ENCODE measurements at places on chromosomes 5 and 9. TPM values are rescaled to one million over a fixed set of nuclear protein-coding genes. Genes with fewer than 3 reads are reported as not detected.

DNA sequence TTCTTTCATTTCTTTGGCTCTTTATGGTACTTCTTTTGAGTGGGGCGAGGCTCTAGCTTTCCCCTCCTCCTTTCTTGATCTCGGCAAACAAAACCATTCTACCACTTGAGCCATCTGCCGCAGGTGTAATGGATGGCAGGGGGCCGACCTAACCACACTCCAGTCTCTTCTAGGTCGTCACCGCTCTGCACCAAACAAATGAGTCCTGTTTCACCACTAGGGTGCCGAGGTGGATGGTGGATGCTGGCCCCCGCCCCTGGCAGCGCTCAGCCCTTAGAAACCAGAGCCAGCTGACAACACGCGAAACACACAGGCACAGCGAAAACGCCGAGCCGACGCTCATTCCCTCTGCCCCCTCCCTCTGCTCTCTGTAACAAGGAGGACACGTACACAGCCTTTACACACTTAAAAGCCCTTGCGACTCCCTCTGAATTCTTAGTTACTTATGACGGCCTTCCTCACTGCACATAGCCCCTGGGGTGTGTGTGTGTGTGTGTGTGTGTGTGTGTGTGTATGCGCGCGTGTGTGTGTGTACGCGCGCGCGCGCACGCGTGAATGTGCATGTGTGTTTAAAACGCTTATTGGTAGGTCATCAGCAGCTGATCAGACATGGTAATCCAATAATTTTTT, 199.4 kb downstream of the MEF2C start:
- peaks cover 19% of the 10 kb centered on the region for H3K4me1 ChIP-seq
- H3K27ac ChIP-seq: no peak overlapping the region
- DNase-seq: no peak
- no peak overlapping the region for H3K4me3 ChIP-seq
- peaks cover 56% of the 10 kb centered on the region for H3K27me3 ChIP-seq

- H3K4me1 ChIP-seq: no peaks in the 10 kb centered on the region
- H3K27me3 ChIP-seq: no peaks in the 10 kb centered on the region
- H3K4me3 ChIP-seq: no peak overlapping the region
- no peak overlapping the region for H3K27ac ChIP-seq
Measured at GRCh38 chr5:66242050-66242715, 98.1 kb downstream of the SREK1 start.

GRCh38 chr5:134944630-134945029, 23.1 kb upstream of the CATSPER3 start:
- DNase-seq: no peak
- no peak overlapping the region for H3K4me3 ChIP-seq
- H3K27me3 ChIP-seq: no peaks in the 10 kb centered on the region
- H3K36me3 ChIP-seq: peaks cover 8% of the 10 kb centered on the region
- H3K27ac ChIP-seq: no peak overlapping the region
- H3K4me1 ChIP-seq: no peaks in the 10 kb centered on the region

IFNB1 gene
- not detected for total RNA-seq

Measured in naive thymus-derived CD8-positive, alpha-beta T cell (primary cell).